GM13977 (cell line): ENCODE measurements at places on chromosomes 11 and 22.

GRCh38 chr11:73454987-73455386 is 78.8 kb downstream of the RELT start:
- no peak for DNase-seq

GRCh38 chr11:16572945-16573344 is 165.5 kb upstream of the C11orf58 start:
- no peak for DNase-seq

DNA sequence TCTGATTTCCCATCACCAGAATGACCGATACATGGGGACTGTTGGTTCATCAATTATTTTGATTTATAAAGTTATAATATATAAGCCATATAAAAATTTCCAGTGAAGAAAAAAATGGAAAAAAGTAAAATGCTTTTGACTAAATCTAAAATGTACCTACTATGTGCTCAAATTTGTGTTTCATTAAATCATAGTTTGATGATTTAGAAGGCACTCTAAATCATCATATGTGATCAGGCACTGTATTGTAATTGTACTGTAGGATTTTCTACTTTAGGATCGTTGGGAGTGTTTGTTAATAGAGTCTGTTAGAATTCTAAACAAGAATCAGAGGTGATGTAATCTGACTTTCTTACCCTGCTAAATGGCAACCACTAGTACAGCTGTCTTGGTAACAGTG is 2.4 kb downstream of the LIN7C start:
- no peak for DNase-seq

DNA sequence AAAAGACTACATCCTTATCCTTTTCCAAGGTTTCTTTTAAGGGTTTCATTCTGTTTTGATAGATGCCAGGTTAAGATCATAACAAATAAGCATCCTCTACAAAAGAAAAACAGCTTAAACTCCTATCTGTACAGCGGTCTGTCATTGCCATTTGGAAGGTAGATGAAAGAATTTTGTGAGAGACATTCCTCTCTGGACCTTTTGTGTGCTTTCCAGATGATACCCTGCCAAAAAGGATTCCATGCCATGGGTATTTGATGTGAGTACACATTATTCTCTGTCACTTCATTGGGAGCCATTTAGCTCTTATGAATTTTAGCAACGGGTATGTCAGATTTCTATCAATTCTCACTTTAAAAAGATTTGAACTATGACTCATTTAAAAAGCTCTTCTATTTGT is 153.7 kb downstream of the GRIA4 start:
- no peak for DNase-seq

DNA sequence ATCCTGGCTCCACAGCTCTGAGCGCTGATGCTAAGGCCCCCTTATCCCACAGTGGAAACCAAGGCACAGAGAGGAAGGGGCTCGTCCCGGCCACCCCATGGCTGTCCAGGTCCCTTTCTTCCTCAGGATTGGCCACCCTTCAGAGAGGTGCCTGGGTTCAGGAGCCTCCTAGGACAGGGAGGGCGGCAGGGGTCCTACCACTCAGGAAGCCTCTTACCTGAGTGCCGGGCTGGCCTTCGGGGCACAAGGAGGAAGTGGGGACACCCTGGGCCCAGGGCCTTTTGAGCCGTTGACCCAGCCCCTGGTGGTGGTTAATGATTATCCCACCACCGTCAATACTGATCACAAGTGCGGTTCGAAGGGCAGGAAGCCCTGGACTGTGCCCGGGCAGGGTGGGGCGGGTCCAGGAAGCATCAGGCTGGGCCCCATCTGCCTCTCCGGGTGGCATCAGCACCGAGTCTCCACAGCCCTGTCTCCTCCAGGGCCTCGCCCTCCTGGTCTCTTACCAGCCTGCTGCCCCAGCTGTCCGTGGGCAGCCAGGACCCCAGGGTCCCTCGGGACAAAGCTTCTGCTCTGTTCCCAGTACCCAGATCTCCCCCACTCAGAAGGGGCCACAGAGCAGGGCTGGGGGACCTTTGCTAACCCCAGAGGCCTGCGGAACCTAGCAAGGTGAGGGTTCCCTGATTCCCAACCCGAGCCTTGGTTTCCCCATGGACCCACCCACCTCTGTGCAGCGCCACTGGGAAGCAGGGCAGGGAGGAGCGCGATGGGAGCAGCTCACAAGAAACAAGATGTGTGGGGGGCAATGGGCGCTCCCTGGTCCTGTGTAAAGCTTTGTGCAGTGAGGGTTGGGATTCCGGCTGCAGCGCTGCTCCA is 15.0 kb upstream of the EHD1 start:
- DNase-seq: no peak

DNA sequence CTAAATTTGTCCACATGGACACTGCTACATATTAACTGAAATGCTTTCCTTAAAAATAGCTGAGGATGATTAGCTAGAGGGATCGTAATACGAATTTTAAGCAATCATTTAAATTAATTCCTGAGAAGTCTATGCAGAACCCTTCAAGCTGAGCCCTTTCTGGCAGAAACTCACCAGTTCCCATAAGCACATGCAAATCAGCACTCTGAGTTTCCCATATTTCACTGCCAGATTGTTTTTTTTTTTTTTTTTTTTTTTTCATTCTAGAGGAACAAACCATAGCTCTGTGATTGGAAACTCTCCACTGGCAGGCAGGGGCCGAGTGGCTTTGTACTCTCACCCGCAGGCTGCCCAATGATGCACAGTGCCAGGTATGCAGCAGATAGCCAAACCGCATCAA is 145.6 kb downstream of the EFCAB6 start:
- DNase-seq: no peak

DNA sequence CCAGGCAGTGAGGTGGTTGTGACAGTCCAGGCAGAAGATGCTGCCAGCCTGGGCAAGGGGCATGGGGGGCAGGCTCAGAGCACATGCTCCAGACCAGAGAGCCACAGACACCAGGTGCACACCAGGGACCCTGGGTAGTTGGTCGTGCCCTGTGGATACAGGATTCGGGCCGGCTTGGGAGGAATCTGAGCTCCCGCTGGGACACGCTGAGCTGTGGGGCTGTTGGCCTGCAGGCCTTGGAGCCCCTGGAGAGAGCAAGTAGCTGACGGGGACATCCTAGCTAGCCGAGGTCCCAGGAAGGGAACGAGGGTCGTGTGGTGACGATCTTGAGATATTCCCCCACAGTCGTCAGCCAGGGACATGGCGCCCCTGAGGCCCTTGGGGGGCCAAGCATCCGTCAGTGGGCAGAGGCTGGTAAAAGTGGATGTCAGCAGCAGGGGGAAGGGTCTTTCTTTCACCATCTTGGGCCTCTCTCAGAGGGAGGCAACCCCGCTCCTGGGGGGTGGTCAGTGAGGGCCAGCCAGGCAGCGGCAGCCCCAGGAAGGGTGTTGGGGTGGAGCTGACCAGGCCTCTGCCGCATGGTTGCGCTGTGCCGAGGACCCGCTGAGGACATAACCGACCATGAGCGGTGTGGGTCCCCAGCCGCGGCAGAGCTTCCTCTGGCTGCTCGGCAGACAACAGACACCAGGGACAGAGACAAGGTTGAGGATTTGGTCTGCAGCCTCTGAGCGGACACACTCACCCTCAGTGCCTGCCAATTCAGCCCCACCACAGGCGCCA is 44.0 kb downstream of the CDKN1C start:
- no peak for DNase-seq

DNA sequence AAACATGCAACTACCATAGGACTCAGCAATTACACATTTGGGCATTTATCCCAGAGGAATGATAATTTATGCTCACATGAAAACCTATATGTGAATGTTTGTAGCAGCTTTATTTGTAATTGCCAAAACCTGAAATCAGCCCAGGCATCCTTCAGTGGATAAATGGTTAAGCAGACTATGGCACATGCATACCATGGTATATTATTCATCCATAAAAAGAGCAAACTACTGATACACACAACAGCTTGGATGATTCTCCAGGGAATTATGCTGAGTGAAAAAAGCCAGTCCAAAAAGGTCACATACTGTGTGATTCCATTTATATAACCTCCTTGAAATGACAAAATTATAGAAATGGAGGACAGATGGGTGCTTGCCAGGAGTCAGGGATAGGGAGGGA is 86.7 kb downstream of the ALX4 start:
- DNase-seq: no peak

DNA sequence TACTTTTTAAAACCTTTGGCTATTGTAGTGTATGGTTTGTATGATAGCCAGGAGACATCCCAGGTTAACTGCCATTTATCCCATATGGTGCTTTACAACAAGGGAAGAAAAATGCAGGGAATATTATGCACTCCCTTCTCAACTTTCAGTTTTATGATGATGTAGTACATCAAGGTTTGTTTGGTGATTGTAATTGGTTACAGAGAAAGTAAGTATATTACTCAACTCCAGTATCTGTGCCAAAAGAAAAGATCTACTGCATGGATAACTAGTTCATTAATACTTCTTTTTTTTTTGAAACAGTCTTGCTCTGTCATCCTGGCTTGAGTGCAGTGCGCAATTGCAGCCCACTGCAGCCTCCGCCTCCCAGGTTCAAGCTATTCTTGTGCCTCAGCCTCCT is 65.3 kb downstream of the BCL2L13 start:
- no peak for DNase-seq

GRCh38 chr11:126522152-126522551 is 166.7 kb downstream of the ST3GAL4 start:
- no peak for DNase-seq

- no peak for DNase-seq
These were observed 19.1 kb downstream of the INCENP start for GRCh38 chr11:62142921-62143320.

DNA sequence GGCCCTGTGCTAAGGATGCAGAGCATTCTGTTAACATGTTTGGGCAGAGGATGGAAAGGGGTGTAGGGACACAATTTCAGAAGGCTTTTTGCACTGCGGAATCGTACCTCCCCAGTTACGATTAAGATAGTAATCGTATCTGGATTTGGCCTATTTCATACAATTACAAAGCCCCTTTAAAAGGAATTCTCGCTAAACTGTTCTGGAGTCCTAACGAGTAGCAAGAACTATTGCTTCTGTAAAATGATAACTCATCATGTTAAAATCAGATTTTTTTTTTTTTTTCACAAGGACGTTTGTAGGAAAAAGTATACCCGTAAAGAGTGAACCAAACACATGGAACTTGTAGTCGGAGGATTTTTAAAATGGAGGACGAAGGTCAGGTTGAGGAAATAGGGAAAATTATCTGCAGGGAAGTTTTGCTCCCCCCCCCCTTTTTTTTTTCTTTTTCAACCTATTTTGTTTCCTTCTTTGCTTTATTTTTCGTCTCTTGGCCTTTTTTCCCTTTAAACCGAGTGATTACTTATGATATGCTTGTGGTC is 934 bp downstream of the HSD17B12 start:
- no peak for DNase-seq

- DNase-seq: peak; percentile 58
These were observed 1.6 kb upstream of the PAX6 start for GRCh38 chr11:31812383-31813381.

DNA sequence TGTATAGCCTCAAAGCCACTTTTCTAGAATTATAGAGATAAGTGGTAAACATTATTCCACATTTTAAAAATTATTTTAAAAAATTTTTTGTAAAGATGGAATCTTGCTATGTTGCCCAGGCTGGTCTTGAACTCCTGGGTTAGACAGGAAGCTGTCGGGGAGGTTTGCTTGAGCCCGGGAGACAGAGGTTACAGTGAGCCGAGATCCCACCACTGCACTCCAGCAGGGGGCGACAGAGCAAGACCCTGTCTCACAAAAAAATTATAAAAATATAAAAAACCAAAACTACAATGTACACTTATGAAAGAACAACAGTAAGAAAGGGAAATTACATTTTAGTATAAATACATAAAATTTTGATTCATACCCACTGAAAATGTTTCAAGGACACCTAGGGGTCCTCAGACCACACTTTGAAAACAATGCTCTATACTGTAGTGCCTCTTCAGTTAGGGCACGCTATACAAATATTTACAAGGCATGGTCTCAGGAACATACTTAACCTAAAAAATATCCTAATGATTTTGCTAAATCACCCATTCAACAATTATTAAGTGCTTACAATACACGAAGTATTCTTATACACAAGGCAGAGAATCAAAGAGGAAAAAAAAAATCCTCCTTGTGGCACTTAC is 111.2 kb downstream of the MRTFA start:
- no peak for DNase-seq

DNA sequence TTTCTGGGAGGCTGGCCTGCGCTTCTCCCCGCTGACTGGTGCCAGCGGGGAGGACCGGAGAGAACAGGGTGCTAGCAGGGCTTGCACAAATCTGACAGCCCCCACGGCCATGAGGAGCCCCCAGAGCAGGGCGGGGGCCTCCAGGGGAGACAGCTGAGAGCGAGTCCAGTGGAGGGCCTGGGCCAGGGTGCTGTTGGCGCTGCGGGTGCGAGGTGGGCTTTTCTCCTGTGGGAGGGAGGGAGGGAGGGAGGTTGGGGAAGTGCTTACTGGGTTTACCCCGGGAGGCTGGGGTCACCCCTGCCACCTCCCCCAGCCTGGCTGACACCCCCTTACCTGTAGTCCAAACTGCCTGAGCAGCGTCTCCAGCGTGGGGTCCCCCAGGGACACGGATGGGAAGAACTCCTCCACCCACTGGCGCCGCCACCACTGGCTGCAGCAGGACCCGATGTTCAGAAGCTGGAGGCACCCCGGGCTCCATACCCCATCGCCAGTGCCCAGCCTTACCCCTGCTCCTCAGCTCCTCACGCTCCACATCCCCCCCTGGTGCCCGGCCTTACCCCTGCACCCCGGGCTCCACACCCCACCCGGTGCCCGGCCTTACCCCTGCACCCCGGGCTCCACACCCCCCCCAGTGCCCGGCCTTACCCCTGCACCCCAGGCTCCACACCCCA is 3.9 kb downstream of the LMF2 start:
- DNase-seq: no peak

DNA sequence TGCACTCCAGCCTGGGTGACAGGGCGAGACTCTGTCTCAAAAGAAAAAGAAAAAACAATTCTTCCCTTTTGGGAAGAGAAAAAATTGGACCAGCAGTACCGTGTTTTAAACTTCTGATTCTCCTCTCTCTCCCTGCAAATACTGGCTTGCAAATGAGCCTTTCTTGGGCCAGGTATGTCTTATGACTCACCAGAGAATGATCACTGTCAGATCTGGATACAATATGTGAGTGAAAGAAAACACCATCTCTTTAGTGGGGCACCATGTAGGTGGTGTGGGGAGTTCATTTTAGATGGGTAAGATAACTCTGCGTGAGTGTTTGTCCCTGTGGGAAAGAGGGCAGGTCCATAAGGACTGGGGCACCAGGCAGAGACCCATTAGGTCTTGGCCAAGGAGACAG is 2.4 kb upstream of the SCGB2A2 start:
- DNase-seq: no peak
